ENCODE measurements at places on chromosomes 16 and 17. TPM values are rescaled to one million over a fixed set of nuclear protein-coding genes. Genes with fewer than 3 reads are reported as not detected.

DNA sequence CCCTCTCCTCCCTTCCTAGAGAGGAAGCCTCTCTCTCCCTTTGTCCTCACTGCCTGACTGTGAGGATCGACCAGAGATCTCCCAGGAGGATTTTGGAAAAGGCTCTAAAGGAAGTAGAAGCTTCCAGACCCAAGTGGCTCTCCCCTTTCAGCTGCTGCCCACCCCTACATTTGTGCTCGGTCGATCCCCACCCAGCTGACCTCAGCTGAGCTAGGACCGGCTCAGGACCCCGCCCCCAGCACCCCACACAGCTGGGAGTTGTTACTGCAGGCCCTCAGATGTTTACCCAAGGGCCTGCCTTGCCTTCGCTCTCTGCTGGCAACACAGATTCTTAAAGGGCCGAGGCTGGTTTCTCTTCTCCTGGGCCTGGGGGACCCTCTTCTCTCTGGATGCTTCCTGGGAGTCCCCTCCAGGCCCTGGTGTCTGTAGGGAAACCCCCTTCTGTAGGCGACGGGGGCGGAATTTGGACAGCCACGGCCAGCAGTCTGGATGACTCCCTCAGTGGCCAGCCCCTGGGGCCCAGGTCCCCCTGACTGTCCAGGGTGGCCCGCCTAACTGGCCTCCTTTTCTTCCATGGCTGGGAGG is 26.9 kb upstream of the TIMP2 start:
- DNase-seq, result no peak

- DNase-seq, result no peak
Measured at GRCh38 chr17:784143-784542, 2.0 kb downstream of the MRM3 start.

DNA sequence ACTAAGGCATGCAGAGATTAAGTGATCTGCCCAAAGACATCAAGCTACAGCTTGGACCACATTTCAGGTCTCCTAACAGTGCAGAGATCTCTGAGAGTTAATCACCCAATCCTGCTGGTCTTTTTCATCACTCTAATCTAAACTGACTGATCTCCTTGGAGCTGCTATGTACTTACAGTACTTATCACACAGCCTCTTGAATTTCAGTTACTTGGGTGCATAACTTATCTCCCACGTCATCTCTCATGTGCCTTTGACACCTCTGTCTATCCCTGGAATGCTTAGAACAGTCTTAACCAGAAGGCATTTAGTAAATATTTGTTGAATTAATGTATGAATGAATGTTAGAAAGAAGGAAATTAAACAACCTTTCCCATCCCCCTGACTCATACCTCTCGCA is 139.0 kb downstream of the SNX11 start:
- no peak for DNase-seq

The TOP2A gene
- polyA plus RNA-seq, result 2.2 TPM
